Smooth muscle cell of bladder (primary cell): ENCODE measurements at places on chromosomes 5 and 9. TPM values are rescaled to one million over a fixed set of nuclear protein-coding genes. Genes with fewer than 3 reads are reported as not detected.

GRIA1 gene
- under 0.01 and 0.18 TPM in 2 replicates for total RNA-seq

LHX2 gene
- not detected in 2 replicates for total RNA-seq

MEIKIN gene
- total RNA-seq = not detected in 2 replicates

SLIT3 gene
- 4.6 and 18.5 TPM in 2 replicates for total RNA-seq

SV2C gene
- total RNA-seq = not detected in 2 replicates

MOB3B gene
- total RNA-seq = 0.14 and 0.18 TPM in 2 replicates

LCNL1 gene
- 0.57 and 3.4 TPM in 2 replicates for total RNA-seq

WNK2 gene
- not detected in 2 replicates for total RNA-seq

TNC gene
- total RNA-seq = 46.8 and 73.0 TPM in 2 replicates

PPIC gene
- total RNA-seq = 59.9 and 100 TPM in 2 replicates

ECM2 gene
- 4.3 and 5.0 TPM in 2 replicates for total RNA-seq
